Activated CD8-positive, alpha-beta memory T cell treated with anti-CD3 and anti-CD28 coated beads for 4 hours (primary cell): ENCODE measurements at places on chromosomes 7 and 10.

- peak; percentile 4 for DNase-seq
These were observed 333 bp downstream of the SMNDC1 start for GRCh38 chr10:110304394-110304779.

DNA sequence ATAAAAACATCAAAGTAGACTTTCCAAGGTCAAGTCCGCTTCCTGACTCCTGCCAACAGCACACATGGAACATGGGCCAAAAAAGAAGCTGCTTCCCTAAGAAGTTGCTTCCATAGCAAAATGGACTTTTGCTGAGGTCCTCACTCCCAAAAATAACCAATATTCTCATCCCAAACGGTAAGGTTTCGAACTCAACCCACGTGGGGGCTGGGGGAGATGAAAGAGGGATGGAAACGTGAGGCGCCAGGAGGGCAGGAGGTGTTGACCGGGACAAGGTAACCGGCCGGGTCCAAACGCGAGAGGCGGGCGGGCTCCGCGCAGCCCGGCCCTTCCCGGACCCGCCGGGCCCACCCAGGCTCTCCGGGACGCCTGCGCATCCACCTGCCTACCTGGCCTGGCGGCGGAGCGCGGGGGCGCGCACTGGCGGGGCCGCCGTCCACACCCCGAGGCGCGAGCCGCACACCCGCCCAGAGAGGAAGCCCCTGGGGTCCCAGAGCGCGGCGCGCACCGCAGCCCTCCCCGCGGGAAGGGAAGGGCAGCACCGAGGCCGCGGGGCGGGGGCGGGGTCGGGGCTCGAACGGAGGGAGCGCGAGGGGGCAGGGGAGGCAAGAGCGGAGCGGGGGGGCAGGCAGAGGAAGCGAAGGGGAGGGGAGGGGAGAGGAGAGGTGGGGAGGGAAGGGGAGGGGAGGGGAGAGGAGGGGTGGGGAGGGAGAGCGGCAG, 742 bp downstream of the LMBR1 start:
- DNase-seq, result peak; percentile 21

DNA sequence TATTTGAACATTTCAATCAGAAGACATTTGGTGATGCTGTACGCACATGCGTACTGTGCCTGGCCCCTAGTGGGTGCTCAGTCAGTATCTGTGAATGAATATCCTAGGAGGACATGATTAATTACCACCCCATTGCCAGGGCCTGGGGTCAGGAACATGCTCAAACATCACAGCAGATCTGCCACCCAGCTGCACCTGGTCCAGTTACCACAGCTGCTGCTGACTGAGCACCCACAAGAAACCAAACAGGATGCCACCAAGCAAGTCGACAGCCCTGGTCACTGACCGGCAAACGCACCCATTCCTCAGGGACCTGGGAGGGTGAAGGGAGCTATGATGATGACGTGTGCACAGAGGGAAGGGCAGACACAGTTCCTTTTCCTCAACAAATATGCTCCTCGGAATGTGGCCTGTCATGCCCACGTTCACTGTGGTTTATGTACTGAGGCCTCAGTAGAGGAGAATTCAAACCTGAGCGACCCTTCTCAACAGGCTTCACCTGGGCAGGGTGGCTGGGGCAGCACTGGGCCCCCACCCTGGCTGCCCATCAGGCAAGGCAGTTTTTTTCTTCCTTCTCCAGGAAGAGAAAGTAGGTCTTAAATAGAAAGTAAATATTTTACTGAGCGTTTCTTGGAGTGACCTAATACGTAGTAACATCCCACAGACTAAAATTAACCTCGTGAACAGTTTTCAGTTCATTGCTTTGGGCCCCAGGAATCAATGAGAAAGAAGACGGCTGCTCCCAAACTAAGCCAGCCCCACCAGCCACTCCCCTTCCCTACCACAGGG, 13.4 kb downstream of the CTBP2 start:
- DNase-seq, result no peak

DNA sequence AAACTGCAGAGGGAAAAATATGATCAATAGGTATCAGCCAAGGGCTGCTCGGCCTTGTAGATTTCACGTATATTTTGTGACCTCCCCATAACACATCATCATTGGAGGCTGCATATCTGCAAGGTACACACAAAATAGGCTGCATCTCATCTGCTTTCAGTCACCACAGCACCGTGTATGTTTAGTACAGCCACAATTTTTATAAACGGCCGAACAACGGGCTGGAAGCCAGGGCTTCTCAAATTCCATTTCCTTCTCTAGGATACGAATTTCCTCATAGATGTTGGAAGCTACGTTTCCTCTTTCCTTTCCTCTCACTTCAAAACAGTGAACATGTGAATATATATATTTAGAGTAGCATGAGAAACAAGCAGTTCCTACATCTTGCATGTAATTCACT, 20.2 kb upstream of the FOXK1 start:
- no peak for DNase-seq

DNA sequence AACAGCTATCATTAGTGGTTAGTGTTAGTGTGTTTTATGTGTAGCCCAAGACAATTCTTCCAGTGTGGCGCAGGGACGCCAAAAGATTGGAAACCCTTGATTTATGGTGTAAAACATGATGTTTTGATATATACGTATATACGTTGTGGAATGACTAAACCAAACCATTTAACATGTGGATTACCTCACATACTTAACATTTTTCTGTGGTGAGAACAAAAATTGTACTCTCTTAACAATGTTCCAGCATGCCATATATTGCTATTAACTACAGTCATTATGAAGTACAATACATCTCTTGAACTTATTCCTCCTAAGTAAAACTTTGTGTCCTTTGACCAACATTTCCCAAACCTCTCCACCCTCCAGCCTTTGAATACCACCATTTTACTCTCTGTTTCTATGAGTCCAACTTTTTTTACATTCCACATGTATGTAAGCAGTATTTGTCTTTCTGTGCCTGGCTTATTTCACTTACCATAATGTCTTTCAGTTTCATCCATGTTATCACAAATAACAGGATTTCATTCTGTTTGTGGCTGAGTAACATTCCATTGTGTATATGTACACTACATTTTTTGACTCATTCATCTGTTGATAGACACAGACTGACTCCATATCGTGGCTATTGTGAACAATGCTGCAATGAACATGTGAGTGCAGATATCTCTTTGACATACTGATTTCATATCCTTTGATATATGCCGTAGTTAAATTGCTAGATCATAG, 42.2 kb upstream of the MAGI2 start:
- DNase-seq, result no peak

GRCh38 chr10:49325916-49326783, 27.2 kb downstream of the C10orf71 start:
- no peak for DNase-seq

- DNase-seq, result no peak
These were observed 428.4 kb upstream of the TEX47 start for GRCh38 chr7:89223900-89224395.

DNA sequence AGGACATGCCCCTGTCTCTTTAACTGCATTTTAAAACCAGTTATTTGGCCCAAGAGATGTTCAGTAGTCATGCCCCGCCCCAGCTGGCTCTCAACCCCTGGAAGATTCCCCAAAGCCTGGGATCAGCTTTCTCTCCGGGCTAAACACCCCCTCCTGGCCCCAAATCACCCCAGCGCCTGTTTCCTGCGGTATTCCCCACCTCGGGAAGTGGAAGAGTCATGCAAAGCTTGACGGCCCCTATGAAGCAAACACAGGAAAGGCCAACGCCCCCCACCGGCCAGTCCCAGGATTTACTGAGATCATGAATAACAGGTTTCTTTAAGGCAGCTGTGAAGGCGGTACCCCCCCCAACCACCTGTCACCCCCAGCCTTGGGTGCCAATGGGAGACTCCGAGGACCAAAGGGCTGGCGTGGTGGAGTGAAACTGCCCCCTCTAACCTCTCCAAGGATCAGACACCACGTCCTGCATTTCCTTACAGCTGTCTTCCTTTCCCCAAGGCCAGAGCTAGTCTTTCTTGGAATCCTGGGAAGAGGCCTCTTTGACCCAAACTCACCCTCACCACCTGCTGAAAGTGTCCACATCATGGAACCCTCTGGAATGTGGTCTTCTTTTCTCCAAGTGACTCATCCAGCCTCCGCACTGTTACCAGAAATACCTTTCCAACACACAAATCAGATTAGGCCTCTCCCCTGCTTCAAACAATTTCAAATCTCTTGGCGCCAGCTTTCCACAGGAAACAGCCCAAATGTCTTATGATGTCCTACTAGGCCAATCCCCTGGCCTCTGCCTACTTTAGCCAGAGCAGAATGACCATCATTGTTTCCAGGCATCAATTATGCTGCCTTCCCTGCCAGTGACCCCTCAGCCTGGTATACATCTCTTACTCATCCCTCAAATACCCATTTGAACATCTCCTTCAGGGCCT, 301.5 kb downstream of the ZEB1 start:
- DNase-seq, result no peak

DNA sequence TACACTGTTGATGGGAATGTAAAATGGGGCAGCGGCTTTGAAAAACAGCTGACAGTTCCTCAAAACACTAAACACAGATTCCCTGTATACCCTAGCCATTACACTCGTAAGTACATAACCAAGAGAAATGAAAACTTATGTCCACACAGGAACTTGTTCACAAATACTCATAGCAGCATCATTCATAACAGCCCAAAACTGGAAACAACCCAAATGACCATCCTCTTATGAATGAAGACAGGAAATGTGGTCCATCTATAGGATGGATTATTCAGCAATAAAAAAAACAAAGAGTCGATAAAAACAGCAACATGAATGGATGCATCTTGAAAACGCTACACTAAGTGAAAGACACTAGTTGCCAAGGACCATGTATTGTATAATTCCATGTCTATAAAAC, 23.7 kb downstream of the NMT2 start:
- no peak for DNase-seq

DNA sequence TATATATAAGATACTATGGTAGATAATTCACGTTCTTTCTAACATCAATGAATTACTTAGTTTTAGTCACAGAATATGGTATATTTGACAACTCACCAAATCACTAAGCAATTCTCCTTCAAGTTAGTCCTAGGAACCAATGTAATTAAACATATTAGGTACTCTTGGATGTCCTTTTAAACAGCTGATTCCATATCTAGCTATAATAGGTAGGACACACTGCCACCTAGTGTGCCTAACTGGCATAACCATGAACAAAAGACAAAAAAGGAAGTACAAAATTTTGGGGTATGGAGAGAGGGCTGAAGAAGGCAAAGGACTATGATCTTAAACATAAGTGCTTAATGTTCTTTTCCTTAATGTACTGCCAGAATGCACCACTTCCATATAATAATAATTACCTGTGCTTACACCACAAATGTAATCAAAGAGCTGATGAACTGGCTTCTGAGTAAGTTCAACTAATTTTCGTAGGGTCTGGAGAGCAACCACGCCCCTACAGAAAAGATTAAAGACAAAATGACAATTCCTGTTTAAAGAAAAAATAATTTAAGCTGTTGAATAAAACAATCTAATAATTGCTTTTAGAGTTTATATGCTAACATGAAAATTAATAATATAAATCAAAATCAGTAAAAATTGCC, 28.7 kb downstream of the PNPLA8 start:
- no peak for DNase-seq

DNA sequence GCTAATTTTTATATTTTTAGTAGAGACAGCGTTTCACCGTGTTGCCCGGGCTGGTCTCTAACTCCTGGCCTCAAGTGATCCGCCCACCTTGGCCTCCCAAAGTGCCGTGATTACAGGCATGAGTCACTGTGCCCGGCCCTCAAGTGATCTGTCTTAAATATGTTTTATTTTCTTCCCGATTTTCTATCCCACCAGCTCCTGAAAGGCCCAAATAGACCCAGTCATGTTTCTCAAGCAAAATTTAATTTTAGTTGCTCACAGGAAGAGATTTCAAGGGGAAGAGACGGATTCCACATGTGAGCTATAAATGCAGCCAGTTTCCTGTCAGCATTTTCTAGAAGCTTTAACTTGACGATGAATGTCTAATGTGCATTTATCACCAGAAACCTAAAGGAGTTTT, 12.0 kb downstream of the DENND10 start:
- no peak for DNase-seq

- no peak for DNase-seq
These were observed 15.7 kb downstream of the JCAD start for GRCh38 chr10:30043476-30044270.

GRCh38 chr7:77222065-77222464, 22.4 kb upstream of the FGL2 start:
- DNase-seq, result no peak

DNA sequence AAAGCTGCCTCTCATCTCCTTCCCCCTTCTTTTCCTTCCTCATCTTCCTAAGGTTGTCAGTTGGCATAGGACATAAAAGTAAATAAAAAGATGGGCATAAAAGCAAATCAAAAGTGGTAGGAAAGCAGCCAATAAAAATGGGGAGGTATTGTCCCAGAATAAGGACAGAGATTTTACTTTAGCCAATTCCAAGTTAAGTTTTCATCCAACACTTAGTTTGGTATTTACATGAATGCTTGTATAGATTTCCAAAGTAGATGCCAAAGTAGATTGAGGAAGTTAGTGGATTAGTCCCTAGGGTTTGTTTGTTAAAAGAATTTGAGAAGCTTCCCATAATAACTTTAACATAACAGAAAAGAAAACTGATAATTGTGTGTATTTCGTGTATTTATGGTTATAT, 33.7 kb downstream of the HDAC9 start:
- DNase-seq, result no peak

DNA sequence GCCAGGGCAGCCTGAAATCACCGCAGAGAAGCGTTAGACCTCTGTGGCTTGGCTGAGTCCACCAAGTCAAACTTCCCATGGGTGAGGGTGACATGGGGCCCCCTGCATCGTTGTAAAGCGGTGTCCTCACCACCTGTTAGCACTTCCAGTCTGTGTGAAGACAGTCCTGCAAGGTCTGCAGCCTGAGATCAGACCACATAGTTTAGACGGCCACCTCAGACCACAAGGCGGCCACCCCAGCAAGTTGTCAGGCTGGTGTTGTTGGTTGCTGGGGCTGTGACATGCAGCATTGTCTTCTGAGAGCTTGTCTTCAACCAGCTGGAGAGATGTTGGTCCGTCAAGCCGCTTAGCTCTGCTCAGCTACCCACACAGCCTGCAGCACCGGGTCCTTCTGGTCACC, 44.1 kb upstream of the TARP start:
- no peak for DNase-seq

DNA sequence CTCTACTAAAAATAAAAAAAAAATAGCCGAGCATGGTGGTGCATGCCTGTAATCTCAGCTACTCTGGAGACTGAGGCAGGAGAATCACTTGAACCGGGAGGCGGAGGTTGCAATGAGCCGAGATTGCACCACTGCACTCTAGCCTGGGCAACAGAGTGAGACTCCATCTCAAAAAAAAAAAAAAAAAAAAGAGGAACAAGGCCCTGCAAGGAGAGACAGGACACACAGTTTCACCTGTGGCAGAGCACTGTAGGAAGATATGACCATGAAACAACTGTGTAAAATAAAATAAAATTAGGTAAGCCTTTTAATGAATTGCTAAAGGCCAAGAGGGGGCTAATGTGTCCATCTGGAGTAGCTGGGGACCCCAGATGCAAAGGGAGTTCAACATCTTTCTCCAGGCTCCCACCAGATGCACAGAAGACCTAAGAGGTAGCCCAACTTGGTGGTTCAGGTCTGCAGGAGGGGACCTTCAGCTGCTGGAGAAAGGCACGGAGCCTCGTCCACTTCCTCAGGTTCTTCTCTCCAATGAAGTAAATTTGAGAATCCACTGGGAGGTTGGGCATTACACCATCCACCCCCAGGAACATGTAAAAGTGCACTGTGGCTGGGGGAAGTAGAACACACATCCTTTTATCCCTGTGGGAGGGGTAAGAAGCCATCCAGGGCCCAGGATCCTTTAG, 12.7 kb downstream of the PPIF start:
- DNase-seq, result no peak
